ENCODE measurements at places on chromosomes 11 and 22.

- DNase-seq, result no peak
Observed at GRCh38 chr22:33299245-33299956, 241.2 kb upstream of the SYN3 start.

- DNase-seq, result no peak
Observed at GRCh38 chr22:29907753-29908515, 25.0 kb downstream of the MTMR3 start.

- DNase-seq, result no peak
Observed at GRCh38 chr11:14819596-14819995, 72.4 kb downstream of the CYP2R1 start.

- DNase-seq, result no peak
Observed at GRCh38 chr11:67352546-67353316, 615 bp downstream of the POLD4 start.

DNA sequence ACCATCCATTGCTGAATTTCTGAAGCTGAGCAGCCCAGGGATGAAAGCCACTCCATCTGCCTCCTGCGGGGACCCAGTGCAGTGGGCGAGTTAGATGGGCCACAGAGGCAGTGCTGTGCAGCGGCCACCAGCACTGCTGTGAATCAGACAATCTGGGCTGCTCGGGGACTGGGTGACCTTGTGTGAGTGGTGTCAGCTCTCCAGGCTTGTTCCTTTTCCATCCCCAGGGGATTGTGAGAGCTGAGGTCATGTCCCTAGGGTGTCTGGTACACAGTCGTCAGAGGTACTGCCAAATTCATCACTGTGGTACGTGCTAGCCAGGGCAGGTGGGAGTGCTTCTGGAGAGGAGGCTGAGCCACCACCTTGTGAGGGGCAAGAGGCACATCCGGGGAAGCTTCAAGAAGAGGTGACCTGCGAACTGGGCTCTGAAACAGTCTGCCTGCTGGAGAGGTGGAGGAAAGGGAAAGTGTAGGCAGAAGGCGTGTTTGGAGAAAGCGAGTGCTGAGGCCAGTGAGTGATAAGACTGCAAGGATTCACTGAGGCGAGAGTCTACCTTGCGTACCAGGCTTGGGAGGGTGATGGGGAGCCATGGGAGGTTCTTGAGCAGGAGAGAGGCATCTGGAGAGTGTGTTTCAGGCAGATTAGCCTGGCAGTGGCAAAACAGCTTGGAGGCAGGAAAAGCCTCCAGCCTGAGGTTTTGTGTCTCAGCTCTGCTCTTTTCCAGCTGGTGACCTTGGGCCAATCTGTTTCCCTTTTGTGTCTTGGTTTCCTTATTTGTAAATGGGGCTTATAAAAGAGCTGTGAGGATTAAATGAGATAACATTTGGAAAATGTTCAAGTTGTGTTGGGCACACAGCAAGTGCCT, 22.7 kb downstream of the CACNA1I start:
- DNase-seq, result no peak

GRCh38 chr11:94993400-94993943, 20.0 kb downstream of the KDM4D start:
- DNase-seq, result no peak

DNA sequence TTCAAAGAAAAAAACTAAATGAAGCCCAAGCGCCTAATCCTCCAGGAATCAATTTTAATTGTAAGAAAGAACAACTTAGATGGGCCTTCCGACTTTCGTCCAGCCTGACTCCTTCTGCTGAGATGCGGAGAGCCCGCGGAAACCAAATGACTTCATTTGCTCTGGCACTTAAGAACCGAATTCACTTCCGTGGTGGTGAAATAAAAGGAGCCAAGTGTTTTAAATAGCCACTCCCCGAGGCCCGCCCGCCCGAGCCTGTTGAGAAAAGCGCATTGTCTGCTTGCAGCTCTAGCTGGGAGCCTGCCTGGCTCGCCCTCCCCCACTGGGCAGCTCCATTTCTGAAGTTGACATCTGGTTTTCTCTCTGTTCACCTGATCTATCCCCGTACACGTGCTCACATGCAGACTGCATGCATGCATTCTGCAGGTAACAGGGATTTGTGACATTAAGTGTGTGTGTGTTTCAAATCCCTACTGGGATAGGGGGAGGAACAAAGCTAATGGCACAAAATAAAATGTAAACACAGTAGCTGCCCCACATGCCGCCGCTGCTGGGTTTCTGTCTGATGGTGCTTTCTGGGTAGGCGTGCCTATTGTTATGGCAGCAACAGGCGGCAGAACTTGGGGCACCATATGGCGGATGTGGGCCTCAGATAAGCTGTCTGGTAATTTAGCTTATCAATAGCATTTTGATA, 6.2 kb downstream of the TEAD1 start:
- no peak for DNase-seq

GRCh38 chr22:49755631-49756001, 72.1 kb downstream of the BRD1 start:
- no peak for DNase-seq

DNA sequence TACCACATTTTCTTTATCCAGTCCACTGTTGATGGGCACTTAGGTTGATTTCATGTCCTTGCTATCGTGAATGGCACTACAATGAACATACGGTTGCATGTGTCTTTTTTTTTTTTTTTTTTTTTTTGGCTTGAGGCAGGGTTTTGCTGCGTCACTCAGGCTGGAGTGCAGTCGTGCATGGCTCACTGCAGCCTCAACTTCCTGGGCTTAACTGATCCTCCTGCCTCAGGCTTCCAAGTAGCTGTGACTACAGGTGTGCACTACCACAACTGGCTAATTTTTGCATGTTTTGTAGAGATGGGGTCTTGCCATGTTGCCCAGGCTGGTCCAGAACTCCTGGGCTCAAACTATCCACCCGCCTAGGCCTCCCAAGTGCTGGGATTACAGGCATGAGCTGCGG, 1.5 kb upstream of the CCDC90B start:
- DNase-seq, result no peak

GRCh38 chr11:122077459-122077858, 38.6 kb downstream of the BLID start:
- DNase-seq, result no peak

- no peak for DNase-seq
Observed at GRCh38 chr11:628056-628455, 1.1 kb upstream of the SCT start.

DNA sequence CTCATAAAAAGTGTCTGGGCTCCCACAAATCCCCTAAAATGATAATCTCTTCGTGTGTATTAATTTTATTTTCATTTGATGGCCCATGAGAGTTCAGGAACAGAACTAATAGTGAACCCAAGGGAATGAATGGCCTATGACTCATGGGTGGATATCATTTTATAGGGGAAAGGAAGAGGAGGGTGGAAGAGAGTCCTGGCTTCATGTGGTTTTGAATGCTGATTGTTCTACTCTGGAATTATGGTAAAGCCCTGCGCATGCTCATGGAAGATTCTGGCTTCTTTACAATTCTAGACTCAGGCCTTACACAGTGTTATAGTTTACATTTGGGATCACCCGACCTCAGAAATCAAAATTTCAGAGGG, 35.2 kb downstream of the MAML2 start:
- no peak for DNase-seq

DNA sequence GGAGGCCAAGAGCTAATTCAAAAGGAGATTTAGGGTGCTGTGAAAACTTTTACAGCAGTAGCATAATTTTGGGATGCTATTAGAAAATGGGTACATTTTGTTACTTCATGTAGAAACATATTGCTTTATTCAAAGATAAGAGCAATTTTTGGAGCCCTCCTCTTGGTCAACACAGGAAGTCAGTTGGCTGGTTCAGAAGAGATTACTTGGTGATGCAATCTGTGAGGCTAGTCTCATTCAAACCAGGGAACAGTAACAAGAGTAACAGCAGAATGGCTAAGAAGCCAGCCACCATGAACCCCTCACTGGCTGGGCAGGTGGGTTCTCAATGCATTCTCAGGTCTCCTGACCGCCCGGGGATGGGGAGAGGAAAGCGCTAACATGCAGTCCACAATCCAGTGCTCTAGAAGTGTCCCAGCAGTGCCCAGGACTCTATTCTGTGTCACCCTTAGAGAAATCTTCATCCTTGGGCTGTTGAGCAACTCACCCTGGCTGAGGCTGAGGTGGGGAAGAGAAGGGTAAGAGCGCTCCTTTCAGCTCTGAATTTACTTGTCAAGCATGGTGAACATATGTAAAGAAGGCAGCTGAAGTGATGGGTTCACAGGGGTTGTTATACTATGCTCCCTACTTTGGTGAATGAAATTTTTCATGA, 262.2 kb upstream of the UBASH3B start:
- no peak for DNase-seq
